ENCODE measurements at places on chromosomes 1 and 21.
A peak's percentile ranks its signal among the peaks of the same experiment; 100 is the strongest.

DNA sequence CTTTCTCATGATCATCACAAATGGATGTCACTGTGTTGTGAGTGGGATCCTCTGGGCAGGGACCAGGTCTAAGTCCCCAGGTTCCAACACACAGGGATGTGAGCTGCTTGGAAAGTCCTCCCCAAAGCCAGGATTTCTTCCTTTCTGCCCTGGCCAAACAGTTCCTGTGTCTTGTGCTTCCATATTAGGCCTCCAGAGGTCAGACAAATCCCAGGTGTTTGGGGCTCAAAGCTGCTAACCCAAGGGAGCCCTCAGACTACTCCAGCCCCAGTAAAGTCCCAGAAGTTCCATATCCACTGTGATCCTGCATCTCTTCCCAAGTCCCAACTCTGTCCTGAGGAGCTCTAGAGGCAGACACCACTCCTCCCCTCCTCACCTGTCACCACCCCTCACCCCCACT, 27.7 kb upstream of the MAGOH start:
- DNase-seq, result no peak

GRCh38 chr1:198700016-198700392, 61.2 kb downstream of the PTPRC start:
- no peak for DNase-seq

DNA sequence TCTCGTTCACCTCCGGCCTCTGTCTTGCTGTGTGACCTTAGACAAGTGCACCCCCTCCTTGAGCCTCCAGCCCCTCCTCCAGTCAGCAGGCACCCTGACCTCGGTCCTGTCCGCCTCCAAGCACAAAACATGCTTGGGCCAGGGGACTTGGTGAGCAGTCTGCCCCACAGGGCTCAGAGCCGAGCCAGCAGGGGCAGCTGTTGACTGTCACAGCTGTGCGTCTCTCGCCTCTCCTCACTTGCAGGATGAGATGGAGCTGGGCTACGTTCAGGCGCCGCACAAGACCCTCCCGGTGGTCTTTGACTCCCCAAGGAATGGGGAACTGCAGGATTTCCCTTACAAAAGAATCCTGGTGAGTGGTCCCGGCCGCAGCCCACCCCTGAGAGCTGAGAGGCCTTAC, 24.2 kb downstream of the PADI3 start:
- DNase-seq, result no peak

DNA sequence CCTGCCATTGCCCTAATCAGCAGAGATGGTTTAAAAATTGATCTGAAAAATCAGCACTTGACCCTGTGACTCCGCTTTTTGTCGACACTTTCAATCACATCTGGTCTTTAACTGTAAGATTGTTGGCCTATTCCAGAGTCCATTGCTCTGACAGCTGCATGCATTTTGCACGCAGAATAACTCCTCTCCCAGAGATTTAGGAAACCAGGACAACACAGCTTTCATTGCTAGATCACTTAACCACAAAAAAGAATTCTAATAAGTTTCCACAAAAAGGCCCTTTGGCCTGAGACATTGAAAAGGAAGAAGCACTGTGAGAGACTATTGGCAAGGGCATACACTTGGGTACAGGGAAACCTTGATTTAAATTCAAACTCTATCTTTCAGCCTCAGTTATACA, 373.1 kb downstream of the TGFB2 start:
- peak; percentile 21 for DNase-seq

DNA sequence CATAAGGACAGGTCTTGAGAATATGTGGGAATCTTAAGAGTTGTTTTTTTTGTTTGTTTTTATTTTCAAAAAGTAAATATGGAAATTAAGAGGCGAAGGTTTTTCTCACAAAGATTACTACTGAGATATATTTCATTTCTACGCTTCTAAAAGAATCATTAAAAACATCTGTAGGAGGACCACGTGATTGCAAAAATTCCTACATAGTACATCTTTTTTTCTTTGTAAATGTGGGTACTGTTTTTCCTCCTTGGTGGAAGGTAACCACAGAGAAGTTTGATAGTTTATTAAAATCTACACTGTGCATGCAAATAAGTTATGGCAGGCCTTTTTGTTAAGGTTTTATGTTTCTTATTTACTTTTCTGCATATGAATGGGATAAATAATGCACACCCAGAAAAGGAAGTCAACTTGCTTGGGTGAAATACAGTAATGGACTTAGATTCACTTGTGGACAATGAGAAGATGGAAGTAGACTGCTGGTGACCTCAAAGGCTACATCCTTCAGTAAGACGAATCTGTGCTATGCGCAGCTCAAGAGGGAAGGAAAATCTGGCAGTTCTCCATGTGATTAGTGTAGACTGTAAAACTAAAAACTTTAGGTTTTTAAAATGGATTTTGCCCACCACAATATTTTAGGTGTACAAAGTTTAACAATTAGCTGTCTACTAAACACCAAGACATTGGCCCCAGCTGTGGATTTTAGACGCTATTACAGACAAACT, 2.0 kb downstream of the AK5 start:
- no peak for DNase-seq

- DNase-seq, result no peak
Observed at GRCh38 chr1:182206626-182207239, 145.2 kb upstream of the ZNF648 start.

- no peak for DNase-seq
Observed at GRCh38 chr21:38847556-38847955, 41.8 kb downstream of the ETS2 start.

GRCh38 chr1:181784039-181784683, 277.4 kb downstream of the ZNF648 start:
- DNase-seq, result no peak

DNA sequence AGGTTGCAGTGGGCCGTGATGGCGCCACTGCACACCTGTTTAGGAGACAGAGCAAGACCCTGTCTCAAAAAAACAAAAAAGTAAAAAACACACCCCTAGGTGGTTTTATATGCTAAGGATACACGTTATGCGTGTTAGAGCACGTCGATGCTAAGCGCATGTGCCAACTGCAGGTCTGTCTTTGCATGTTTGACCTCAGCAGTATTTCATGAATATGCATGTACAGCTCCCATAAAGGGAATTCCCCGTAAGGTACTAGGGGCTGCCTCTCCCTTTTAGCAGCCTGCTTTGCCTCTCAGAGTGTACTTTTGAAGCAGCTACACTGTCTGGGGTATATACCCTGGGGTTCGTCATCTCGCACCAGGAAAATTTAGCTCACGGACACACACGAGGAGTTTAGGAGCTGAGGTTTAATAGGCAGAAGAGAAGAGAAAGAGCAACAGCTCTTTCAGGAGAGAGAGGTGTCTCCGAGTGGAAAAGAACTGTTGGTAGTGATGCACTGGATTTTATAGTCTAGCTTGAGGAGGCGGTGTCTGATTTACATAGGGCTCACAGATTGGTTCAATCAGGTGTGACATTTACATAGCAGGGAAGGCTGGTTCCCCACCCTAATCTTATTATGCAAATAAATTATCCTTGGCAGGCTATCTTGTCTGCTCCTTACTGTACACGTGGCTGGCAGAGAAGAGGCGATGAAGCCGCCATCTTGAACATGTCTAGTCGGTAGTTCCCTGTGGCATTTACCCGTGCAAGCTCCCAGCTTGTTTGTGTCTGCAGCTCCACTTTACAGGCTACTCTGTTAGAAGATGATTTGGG, 4.2 kb upstream of the OTUD3 start:
- no peak for DNase-seq

GRCh38 chr1:5423109-5423508, 569.1 kb downstream of the NPHP4 start:
- no peak for DNase-seq

DNA sequence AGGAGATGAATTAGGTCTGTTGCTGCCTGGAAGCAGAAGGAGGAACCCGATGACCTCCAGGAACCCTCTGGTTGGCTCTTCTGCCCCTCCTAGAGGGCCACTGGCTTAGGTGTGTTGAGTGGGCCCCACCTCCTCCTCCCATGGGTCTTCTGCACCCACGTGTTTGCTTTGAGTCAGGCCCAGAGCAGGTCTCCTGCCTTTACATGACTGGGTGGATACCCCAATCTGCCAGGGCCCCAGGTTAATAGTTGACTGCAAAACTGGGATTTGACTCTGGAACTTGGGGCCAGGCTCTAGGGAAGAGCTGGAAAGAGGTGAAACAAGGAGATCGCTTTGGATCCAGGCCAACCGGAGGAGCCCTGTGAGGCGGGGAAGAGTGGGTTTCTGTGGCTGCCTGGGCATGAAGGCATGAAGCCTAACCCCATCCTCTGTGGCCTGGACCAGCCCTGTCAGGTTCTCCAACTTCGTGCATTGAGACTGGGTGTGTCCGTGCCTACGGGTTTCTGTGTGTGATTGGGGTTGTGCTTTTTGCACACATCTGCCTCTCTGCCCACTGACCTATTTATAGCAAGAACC, 7.8 kb upstream of the LAD1 start:
- DNase-seq, result no peak

DNA sequence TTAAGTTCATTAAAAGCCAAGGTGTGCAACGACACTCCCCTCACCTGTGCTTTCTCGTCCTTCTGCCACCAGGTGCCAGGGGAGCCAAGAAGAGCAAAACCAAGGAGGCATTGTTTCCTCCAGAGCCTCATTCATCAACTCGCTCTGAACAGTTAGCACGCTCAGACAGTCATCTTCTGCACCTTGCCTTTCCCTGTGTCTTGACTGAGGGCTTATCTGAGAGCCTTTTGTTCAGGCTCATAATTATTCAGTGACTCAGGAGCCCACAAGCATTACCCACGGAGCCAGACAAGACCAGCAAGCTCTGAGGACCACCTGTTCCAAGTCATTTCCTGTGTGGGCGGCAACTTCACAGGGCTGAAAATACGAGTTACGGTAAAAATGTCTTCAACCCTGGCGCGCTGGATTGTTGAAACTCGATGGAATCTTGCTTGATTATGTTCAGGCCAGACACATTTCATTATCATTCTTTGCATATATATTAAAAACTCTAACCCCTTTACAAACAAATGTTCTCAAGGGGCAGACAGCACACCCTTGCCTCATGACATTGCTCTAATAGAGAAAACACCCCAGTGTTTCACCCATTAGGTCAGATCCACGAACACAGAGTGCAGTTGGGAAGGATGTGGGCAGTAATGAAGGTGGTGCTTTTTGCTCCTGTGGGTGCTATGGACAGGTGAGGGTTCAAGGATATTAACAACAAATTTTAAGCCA, 89.7 kb upstream of the RUNX1 start:
- no peak for DNase-seq
